ENCODE measurements at places on chromosomes 3 and 15.

DNA sequence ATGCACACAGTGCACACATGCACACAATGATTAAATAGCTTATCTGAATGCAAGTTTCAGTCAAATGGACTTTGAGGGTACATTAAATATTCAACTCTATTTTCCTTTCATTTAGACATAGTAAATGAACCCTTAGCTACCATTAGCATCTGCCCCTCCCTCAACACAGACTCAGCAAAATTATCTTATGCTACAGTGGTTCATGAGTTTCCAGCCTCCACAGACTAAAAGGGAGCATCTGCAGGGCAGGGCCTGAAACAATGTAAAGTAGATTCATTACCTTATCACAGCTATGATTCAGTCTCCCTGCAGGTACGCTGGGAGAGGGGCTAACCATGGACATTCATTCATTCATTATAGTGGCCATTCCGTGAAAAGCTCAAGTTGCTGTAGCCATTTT is 329.1 kb downstream of the VGLL3 start:
- DNase-seq, result no peak
- no peaks in the 10 kb centered on the region for H3K4me1 ChIP-seq
- no peaks in the 10 kb centered on the region for H3K27me3 ChIP-seq
- H3K27ac ChIP-seq, result no peak overlapping the region
- no peak overlapping the region for H3K4me3 ChIP-seq

DNA sequence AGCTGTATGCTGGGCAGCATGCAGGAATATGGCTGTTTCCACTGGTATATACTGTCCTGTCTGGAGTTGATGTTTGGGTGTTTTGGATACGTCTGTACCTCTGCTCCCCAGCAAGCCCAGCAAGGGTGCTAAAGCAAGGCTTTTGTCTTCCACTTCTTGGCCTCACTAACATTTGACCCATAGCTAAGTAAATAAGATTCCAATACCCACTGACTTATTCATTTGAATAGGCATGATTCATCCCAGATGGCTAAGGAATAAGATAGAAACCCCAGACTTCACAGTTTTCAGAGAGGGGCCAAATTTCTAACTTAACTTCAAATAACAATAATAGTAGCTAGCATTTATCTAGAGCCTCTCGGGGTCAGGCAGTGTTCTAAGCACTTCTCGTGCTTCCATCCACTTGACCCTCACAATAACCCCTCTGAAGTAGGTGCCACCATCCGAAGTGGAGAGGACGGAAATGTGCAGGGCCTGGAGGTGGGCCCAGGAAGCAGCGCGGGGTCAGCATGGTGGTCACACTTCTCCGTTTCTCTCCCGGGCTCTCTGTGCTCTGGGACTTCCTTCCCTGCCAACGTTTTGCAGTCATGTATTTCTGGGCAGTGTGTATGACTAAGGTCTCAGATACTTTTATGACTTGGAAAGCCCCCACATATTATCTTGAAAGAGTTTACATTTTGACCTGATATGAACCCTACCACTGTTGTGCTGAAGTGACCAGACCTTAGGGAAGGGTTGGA is 39.3 kb downstream of the LRRK1 start:
- no peaks in the 10 kb centered on the region for H3K36me3 ChIP-seq
- no peaks in the 10 kb centered on the region for H3K4me1 ChIP-seq
- H3K27ac ChIP-seq, result no peak overlapping the region
- peak; percentile 32 for DNase-seq

GRCh38 chr3:126306397-126306796 is 50.8 kb downstream of the KLF15 start:
- H3K27ac ChIP-seq, result no peak overlapping the region
- no peak for DNase-seq
- H3K36me3 ChIP-seq, result no peaks in the 10 kb centered on the region
- no peaks in the 10 kb centered on the region for H3K27me3 ChIP-seq
- H3K4me1 ChIP-seq, result no peaks in the 10 kb centered on the region

GRCh38 chr3:13024765-13025065 is 48.5 kb downstream of the IQSEC1 start:
- no peaks in the 10 kb centered on the region for H3K4me1 ChIP-seq
- H3K4me3 ChIP-seq, result no peak overlapping the region
- no peak overlapping the region for H3K27ac ChIP-seq
- no peaks in the 10 kb centered on the region for H3K27me3 ChIP-seq
- DNase-seq, result no peak

DNA sequence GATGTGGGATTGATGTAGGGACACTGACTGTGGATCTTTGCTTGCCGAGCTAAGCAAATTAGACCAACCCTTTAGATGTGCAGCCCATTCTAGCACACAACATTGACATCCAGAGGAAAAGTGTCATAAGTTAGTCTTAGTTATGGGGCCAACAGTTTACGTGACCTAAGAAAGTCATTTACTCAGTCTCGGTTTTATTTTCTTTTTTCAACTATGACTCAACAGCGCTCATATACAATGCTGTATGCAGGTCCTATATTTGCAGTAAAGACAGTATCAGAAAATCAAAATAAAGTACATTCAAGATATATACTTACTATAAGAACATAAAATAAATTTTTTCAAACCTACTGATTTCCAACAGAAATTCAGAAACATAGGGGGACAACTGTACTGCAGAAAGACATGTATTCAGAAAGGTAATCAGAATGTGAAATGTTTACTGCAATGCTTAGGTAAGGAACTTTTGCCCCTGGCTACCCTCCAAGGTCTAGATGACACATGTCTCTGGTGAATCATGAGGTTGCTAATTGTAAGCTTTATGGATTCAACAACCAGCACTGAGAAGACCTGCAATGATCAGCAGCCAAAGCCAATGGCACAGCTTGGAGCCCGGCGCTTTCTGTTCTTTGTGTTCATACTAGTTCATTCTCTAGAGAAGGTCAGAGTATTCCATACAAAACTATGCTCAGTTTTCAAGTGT is 317.5 kb upstream of the CNTN6 start:
- no peaks in the 10 kb centered on the region for H3K36me3 ChIP-seq
- H3K27ac ChIP-seq, result no peak overlapping the region
- no peak for DNase-seq
- H3K4me1 ChIP-seq, result no peaks in the 10 kb centered on the region

GRCh38 chr3:127071597-127072001 is 88.7 kb downstream of the PLXNA1 start:
- H3K4me1 ChIP-seq, result no peaks in the 10 kb centered on the region
- DNase-seq, result no peak
- no peak overlapping the region for H3K4me3 ChIP-seq
- H3K27me3 ChIP-seq, result no peaks in the 10 kb centered on the region

- no peaks in the 10 kb centered on the region for H3K36me3 ChIP-seq
- no peak overlapping the region for H3K4me3 ChIP-seq
- H3K4me1 ChIP-seq, result no peaks in the 10 kb centered on the region
- no peak overlapping the region for H3K27ac ChIP-seq
Measured at GRCh38 chr15:51401872-51402517, 60.5 kb downstream of the GLDN start.

- no peaks in the 10 kb centered on the region for H3K27me3 ChIP-seq
- H3K36me3 ChIP-seq, result no peaks in the 10 kb centered on the region
- peaks cover 16% of the 10 kb centered on the region for H3K4me1 ChIP-seq
- no peak for DNase-seq
- no peak overlapping the region for H3K4me3 ChIP-seq
Measured at GRCh38 chr3:106341586-106342162, 472.9 kb upstream of the CBLB start.

DNA sequence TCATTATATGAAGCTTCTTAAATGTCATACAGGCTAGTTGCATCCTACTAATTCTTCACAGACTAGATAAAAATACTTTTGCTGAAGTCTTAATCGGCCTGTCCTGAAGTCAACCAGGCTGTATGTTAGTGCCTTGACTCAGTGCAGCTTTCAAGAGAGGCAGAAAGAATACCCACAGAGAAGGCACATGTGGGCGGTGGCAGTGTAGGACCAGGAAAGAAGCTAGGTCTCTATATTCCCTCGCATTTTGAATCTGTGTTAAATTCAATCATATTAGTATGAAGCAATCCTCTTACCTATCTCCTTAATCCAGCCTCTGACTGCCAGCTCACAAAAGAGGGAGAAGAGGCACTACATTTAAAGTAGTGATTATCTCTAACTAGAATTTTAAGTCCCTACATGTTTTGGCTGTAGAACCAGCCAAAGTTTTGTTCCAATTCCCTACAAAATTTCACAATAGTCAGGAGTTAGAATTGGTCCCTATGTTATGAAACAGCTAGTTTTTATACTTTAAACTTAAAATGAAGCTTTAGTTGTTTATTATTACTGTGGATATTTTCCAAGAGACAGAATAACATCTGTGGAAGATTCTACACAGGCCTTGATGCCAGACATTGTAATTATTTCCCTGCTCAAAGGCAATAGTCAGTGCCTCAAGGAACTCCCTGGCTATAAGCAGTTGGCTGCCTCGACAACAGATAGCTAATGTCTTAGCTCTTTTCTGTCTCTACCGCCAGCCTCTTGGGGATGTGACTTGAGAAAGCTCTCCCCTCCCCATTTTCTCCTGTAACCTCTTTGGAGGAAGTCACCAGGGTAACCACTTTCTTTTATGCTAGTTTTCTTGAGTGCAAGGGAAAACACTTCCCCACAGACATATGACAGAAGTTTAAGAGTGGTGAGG is 31.9 kb downstream of the CRTC3 start:
- H3K36me3 ChIP-seq, result peaks cover 6% of the 10 kb centered on the region
- DNase-seq, result peak; percentile 50
- no peaks in the 10 kb centered on the region for H3K27me3 ChIP-seq
- H3K27ac ChIP-seq, result peak overlapping the region; percentile 60
- peaks cover 74% of the 10 kb centered on the region for H3K4me1 ChIP-seq
- no peak overlapping the region for H3K4me3 ChIP-seq

DNA sequence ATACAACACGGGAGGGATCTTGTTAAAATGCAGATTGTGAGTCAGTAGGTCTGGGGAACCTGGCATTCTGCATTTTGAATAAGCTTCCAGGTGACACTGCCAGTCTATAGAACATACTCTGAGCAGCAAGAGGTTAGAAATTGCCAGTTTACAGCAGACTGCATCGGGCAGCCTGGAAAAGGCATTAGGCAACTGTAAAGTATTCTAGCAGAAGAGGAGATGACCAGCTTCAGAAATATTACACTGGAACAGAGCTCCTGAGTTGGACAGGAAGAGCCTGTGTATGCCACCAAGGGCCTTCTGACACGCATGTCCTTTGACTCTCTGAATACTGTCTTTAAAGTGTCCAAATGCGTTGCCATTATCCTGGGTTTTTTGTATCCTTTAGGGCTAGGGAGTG is 2.5 kb upstream of the ACAN start:
- no peak overlapping the region for H3K4me3 ChIP-seq
- no peaks in the 10 kb centered on the region for H3K36me3 ChIP-seq
- peaks cover 5% of the 10 kb centered on the region for H3K4me1 ChIP-seq

DNA sequence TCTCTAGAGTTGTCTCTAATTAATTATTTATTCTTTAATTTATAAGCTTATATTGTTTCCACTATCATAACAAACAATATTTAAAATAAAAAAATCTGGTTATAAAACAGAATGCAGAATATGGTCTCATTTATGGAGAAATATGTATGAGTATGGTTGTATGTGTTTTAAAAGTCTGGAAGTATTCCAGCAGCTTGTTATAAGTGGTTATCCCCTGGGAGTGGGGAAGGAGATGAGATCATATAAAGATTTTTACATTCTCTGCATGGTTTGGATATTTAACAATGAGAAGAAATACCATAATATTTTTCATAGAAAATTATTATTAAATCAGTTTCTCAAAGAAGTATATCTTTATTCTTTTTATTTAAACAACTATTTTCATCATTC is 135.4 kb upstream of the MB21D2 start:
- no peak for DNase-seq
- no peak overlapping the region for H3K4me3 ChIP-seq
- no peaks in the 10 kb centered on the region for H3K4me1 ChIP-seq
- peaks cover 6% of the 10 kb centered on the region for H3K27me3 ChIP-seq
- H3K36me3 ChIP-seq, result no peaks in the 10 kb centered on the region
- H3K27ac ChIP-seq, result no peak overlapping the region

GRCh38 chr3:181317508-181317907 is 328.0 kb upstream of the DNAJC19 start:
- no peaks in the 10 kb centered on the region for H3K27me3 ChIP-seq
- H3K4me3 ChIP-seq, result no peak overlapping the region
- no peaks in the 10 kb centered on the region for H3K4me1 ChIP-seq
- DNase-seq, result no peak
- no peaks in the 10 kb centered on the region for H3K36me3 ChIP-seq
- no peak overlapping the region for H3K27ac ChIP-seq

DNA sequence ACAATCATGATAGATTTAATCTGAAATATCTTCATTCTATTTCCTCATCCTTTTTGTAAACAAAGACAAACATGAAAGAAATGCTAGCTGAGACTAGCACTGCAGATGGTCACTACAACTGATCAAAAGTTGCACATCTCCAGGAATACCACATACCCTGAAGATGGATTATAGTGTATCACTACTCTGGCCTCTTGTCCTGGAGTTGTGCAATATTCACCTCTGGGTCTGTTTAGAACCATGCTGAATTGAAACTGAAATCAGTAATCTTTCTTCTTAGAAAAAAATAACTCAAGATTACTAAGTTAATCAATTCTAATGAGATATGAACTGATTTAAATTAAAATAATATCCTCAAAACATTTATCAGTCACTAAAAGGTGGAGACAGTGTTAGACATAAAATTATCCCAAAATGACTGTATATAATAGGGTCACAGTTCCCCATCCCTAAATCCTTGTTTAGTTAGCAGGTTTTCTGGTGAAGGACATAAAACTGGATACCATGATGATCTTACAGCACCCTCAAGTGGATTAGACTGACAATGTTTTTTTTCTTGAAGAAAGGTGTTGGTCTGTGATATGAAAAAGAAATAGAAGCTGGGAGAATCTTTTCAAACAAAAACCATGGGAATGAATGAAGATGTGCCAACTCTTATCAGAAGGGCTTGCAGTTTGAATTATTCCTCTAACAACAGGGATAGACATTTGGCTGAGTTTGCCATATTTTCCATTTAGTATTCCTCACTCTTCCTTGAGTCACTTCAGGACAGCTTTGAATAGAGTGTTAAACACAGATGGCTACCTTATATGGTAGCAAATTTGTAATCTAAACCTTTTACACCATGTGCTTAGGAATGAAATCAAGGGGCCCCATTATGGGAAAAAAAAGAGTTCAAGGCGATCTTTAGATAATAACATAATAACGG is 7.1 kb upstream of the TTC14 start:
- H3K36me3 ChIP-seq, result no peaks in the 10 kb centered on the region
- DNase-seq, result no peak
- no peaks in the 10 kb centered on the region for H3K4me1 ChIP-seq
- H3K4me3 ChIP-seq, result no peak overlapping the region
- H3K27ac ChIP-seq, result no peak overlapping the region

DNA sequence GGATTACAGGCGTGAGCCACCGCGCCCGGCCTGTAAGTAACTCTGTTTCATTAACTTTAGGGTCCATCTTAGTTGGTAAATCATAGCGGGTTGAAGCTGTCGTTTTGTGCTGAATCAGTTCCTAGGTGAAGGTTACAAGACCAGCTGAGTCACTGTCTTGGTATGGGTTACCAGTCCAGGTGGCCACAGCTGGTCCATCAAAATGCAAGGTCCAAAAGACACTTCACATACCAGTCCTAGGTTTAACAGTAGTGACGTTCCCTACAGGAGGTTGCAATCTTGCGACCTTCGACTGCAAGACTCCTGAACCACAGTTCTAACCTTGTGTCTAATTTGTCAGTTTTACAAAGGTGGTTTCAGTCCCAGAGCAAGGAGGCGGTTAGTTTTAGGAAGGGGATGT is 160.1 kb upstream of the ATP10A start:
- DNase-seq, result no peak
- H3K4me1 ChIP-seq, result no peaks in the 10 kb centered on the region
- no peak overlapping the region for H3K4me3 ChIP-seq
- no peak overlapping the region for H3K27ac ChIP-seq

- DNase-seq, result no peak
- H3K36me3 ChIP-seq, result no peaks in the 10 kb centered on the region
- peaks cover 47% of the 10 kb centered on the region for H3K27me3 ChIP-seq
- peaks cover 28% of the 10 kb centered on the region for H3K4me1 ChIP-seq
- H3K4me3 ChIP-seq, result no peak overlapping the region
Measured at GRCh38 chr3:184600685-184601377, 39.2 kb downstream of the EPHB3 start.
